ENCODE measurements at places on chromosomes 13 and 19.

DNA sequence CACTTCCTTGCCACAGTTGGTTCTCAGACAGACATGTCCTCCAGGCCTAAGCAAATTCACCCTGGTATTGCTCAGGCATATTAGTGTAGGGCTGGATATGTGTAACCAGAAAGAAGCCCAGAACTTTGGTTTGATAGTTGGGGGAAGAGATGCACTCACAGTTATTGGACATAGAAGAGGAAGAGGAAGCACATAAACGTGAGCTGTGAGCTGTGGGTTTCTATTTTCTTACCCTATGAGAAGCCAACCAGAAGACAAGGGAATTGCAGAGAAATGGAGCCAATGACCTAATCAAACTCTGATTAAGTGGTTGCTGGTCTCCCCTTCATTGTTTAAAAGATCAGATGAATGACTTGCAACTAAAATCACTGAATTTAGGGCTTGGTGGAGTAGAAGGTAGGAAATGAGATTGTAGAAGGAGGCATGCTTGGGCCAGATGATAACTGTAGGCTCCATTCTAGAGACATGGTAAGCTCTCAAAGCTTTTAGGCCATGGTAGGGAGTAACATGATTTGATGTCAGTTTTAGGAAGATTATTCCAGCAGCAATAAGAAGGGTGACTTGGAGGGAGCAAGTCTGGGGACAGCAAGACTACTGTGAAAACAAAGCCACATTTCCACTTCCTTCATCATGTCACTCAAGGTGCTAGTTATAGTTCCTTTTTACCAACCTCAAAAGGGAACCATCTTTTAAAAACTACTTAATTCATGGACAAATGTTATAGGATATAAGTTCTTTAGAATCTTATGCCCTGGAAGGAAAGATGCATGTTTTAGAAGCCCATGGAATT lies 24.1 kb upstream of the WDFY2 start:
- H3K4me3 ChIP-seq, result peak overlapping the region; percentile 0
- no peaks in the 10 kb centered on the region for H3K27me3 ChIP-seq
- H3K27ac ChIP-seq, result peak overlapping the region; percentile 5

DNA sequence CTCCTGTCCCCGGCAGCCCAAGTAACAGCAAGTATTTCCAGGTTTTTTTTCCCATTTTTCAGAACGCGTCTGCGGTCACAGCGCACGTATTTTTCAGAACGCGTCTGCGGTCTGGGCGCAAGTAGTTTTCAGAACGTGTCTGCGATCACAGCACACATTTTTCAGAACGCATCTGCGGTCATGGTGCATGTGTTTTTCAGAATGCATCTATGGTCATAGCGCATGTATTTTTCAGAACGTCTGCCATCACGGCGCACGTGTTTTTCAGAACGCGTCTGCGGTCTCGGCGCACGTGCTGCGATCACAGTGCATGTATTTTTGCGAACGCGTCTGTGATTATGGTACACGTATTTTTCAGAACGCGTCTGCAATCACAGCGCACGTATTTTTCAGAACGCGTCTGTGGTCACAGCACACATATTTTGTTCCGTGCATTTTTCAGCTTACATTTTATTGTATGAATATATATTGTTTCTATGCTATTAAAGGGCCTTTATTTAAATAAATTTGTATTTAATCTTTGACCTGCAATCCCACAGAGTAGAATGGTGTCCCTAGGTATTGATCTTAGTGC lies 19.7 kb downstream of the ATP4B start:
- no peak overlapping the region for H3K27ac ChIP-seq
- H3K36me3 ChIP-seq, result peaks cover 31% of the 10 kb centered on the region
- no peak for DNase-seq
- peaks cover 14% of the 10 kb centered on the region for H3K4me1 ChIP-seq
- no peak overlapping the region for H3K4me3 ChIP-seq
- no peaks in the 10 kb centered on the region for H3K27me3 ChIP-seq

- no peak for DNase-seq
- no peaks in the 10 kb centered on the region for H3K27me3 ChIP-seq
- no peaks in the 10 kb centered on the region for H3K4me1 ChIP-seq
- H3K27ac ChIP-seq, result no peak overlapping the region
- no peak overlapping the region for H3K4me3 ChIP-seq
- H3K36me3 ChIP-seq, result no peaks in the 10 kb centered on the region
Observed at GRCh38 chr13:108425056-108425455, 155.5 kb downstream of the TNFSF13B start.

DNA sequence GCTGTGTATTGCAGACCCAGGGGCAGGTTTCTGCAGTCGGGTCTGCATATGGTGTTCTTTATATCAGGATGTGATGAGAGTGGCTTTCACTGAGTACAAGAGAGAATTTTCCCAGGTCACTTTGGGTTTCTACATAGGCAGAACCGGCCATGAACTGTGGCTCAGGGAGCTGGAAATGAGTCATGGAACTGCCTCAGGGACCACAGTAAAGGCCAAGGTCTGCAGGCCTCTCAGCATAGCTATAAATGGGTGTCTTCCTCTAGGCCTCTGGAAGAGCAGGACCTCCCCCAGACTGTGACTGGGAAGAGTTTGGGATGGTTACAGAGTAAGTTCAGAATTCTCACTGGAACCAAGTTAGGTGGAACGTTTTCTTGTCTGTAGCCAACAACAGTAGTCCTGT lies 51.8 kb upstream of the ZNF681 start:
- no peaks in the 10 kb centered on the region for H3K27me3 ChIP-seq
- no peaks in the 10 kb centered on the region for H3K4me1 ChIP-seq
- H3K27ac ChIP-seq, result no peak overlapping the region
- DNase-seq, result no peak
- no peak overlapping the region for H3K4me3 ChIP-seq
- H3K36me3 ChIP-seq, result no peaks in the 10 kb centered on the region

DNA sequence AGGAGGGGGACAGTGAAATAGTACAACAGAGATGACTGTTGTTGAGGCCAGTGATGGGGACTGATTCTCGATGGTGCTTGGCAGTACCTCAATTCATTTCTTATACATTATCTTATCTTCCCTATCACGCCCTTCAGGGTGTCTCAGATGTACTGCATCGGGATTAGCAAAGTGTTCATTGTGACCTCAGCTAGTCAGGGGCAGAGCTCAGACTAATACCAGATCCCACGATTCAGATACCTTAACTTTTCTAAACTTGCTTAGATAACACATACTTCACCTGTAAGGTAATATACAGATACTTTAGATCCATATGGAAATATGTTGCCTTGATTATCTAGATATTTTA lies 720.6 kb downstream of the EFNB2 start:
- no peak overlapping the region for H3K4me3 ChIP-seq
- no peak for DNase-seq
- no peaks in the 10 kb centered on the region for H3K27me3 ChIP-seq
- H3K36me3 ChIP-seq, result no peaks in the 10 kb centered on the region
- H3K4me1 ChIP-seq, result no peaks in the 10 kb centered on the region

GRCh38 chr13:43122791-43123190 lies 99.4 kb downstream of the DNAJC15 start:
- no peak overlapping the region for H3K4me3 ChIP-seq
- H3K4me1 ChIP-seq, result peaks cover 4% of the 10 kb centered on the region
- H3K36me3 ChIP-seq, result no peaks in the 10 kb centered on the region
- H3K27ac ChIP-seq, result no peak overlapping the region

DNA sequence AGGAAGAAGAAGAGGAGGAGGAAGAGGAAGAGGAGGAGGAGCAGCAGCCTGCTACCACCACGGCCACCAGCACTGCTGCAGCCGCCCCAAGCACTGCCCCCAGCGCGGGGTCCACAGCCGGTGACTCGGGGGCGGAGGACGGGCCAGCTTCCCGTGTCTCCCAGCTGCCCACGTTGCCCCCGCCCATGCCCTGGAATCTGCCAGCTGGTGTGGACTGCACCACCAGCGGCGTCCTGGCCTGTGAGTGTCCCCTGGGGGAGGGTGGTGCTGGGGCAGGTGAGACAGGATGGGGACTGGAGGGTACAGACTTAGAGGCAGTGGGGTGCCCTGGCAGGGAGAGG lies 11.4 kb downstream of the SCAF1 start:
- peaks cover 7% of the 10 kb centered on the region for H3K36me3 ChIP-seq
- no peak for DNase-seq
- H3K4me3 ChIP-seq, result no peak overlapping the region
- H3K27me3 ChIP-seq, result no peaks in the 10 kb centered on the region
- peaks cover 3% of the 10 kb centered on the region for H3K4me1 ChIP-seq

DNA sequence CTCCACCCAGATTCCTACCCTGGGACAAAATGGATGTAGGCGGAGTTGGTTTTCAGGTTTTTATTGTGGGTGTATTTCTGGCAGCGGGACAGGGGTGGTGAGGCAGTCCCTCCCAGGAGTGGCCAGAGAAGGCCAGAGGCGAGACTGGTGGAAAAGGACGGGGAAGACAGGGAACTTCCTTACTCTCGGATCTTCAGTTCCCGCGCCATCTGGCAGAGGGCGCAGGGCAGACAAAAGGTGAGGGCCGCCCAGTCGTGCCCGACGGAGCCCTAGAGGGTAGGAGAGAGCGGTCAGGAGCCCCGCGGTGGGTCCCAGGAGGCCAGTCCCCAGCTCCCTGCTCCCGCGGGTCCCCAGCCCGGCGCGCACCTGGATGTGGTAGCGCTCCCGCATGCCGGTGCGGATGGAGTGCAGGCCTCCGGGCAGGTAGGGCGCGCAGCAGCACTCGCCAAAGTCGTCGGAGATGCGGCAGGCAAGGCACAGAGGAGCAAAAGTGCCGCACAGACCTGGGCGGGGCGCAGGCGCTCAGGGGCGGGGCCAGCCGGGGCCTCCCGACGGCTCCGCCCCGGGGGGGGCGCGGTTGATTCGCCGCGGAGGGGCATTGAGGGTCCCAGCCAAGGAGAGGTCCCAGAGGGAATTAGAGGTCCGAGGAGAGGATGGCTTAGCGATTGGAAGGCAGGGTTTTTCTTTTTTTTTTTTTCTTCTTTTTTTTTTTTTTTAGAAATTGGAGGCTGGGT lies 3.0 kb downstream of the CNFN start:
- H3K27ac ChIP-seq, result peak overlapping the region; percentile 90
- DNase-seq, result peak; percentile 82
- peaks cover 6% of the 10 kb centered on the region for H3K4me1 ChIP-seq
- H3K4me3 ChIP-seq, result peak overlapping the region; percentile 83

- H3K27me3 ChIP-seq, result peaks cover 23% of the 10 kb centered on the region
- no peaks in the 10 kb centered on the region for H3K4me1 ChIP-seq
- no peak overlapping the region for H3K27ac ChIP-seq
- no peaks in the 10 kb centered on the region for H3K36me3 ChIP-seq
Observed at GRCh38 chr13:110125157-110125556, 181.8 kb downstream of the COL4A1 start.

DNA sequence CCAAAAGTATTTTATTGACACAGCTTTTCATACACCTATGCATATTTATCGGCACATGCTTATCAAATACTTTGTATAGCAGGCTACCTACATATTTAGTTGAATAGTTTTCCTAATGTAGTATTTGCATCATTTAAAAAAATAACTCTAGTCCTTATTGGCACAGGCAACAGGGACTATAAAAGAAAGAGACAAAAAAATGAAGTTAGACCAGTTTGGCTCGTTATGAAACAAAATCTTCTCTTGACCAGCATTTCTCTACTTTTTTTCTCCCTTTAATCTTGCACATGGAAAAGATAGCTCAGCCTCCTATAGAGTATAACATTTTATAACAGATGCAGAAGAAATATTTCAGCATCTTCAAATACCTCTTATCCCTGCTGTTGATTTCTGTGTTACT lies 794.8 kb upstream of the MIR17HG start:
- H3K27ac ChIP-seq, result no peak overlapping the region
- H3K27me3 ChIP-seq, result no peaks in the 10 kb centered on the region

- no peak for DNase-seq
Observed at GRCh38 chr19:37896180-37896579, 10.2 kb downstream of the WDR87 start.

DNA sequence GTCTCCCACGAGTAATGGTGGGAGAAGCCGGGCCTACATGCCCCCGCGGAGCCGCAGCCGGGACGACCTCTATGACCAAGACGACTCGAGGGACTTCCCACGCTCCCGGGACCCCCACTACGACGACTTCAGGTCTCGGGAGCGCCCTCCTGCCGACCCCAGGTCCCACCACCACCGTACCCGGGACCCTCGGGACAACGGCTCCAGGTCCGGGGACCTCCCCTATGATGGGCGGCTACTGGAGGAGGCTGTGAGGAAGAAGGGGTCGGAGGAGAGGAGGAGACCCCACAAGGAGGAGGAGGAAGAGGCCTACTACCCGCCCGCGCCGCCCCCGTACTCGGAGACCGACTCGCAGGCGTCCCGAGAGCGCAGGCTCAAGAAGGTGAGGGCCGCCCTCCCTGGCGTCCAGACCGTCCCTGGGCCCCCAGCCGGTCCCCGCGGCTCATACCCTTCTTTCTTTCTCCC lies 1.4 kb upstream of the USF2 start:
- peak overlapping the region; percentile 95 for H3K27ac ChIP-seq
- peak overlapping the region; percentile 95 for H3K4me3 ChIP-seq

- no peaks in the 10 kb centered on the region for H3K36me3 ChIP-seq
- no peak overlapping the region for H3K4me3 ChIP-seq
- H3K4me1 ChIP-seq, result no peaks in the 10 kb centered on the region
- no peak for DNase-seq
- H3K27ac ChIP-seq, result no peak overlapping the region
Observed at GRCh38 chr13:107452833-107453232, 762.5 kb downstream of the LIG4 start.

DNA sequence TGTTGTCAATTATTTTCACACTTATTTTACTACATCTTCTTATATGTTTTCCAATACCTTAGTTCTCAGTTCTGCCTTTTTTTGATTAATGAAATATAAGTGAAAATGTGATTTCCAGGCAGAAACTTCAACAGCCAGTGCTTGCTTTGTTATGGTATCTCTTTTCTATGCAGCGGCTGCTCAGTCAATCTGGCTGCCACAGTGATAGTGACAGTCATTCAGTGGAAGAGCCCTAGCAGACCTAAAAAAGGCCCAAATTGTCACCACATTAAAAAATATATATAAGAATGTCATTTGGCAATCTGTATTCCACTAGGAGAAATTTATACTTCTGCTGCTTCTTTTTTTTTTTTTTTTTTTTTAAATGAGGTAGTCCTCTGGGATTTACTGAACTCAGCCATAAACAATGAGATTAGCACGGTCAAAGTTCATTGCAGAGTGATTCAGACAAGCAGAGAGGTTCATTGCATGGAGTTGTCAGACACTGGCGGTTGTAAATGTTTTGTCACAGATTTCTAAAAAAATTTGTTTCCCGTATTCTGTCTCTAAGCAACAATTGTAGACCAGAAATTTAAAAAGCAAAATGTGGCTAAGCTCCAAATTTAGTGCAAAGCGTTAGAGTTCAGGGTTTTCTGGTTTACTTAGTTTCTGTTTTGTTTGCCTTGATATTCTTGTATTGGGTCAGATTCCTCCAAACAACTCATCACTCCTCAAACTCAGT lies 94.7 kb upstream of the PRR20A start:
- no peaks in the 10 kb centered on the region for H3K27me3 ChIP-seq
- H3K4me1 ChIP-seq, result no peaks in the 10 kb centered on the region
- no peak overlapping the region for H3K27ac ChIP-seq
- no peak overlapping the region for H3K4me3 ChIP-seq

- H3K4me3 ChIP-seq, result no peak overlapping the region
- DNase-seq, result no peak
- H3K27me3 ChIP-seq, result no peaks in the 10 kb centered on the region
- H3K36me3 ChIP-seq, result no peaks in the 10 kb centered on the region
- no peaks in the 10 kb centered on the region for H3K4me1 ChIP-seq
- H3K27ac ChIP-seq, result no peak overlapping the region
Observed at GRCh38 chr13:34360702-34361101, 542.8 kb downstream of the RFC3 start.

GRCh38 chr19:50889638-50890037 lies 16.4 kb downstream of the KLK2 start:
- no peaks in the 10 kb centered on the region for H3K36me3 ChIP-seq
- no peak for DNase-seq
- peaks cover 3% of the 10 kb centered on the region for H3K4me1 ChIP-seq
- no peak overlapping the region for H3K27ac ChIP-seq
- H3K4me3 ChIP-seq, result no peak overlapping the region

GRCh38 chr19:56980906-56981305 lies 138.9 kb upstream of the USP29 start:
- no peak for DNase-seq
- peaks cover 6% of the 10 kb centered on the region for H3K27me3 ChIP-seq
- no peaks in the 10 kb centered on the region for H3K4me1 ChIP-seq
- no peak overlapping the region for H3K4me3 ChIP-seq
